ENCODE measurements at places on chromosomes 12 and 14.

DNA sequence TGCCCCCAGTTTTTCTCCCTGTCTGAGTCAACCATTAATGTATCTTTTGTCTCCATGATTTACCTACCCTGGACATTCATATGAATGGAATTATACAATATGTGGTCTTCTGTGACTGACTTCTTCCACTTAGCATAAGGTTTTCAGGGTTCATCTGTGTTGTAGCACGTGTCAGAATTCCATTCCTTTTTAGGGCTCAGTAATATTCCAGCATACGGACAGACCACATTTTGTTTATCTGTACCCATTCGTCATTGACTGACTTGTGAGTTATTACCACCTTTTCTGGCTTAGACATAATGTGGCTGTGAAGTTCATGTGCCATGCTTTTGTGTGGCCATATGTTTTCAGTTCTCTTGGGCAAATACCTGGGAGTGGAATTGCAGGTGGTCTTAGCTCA is 37.9 kb downstream of the TSPAN9 start:
- DNase-seq, result no peak

DNA sequence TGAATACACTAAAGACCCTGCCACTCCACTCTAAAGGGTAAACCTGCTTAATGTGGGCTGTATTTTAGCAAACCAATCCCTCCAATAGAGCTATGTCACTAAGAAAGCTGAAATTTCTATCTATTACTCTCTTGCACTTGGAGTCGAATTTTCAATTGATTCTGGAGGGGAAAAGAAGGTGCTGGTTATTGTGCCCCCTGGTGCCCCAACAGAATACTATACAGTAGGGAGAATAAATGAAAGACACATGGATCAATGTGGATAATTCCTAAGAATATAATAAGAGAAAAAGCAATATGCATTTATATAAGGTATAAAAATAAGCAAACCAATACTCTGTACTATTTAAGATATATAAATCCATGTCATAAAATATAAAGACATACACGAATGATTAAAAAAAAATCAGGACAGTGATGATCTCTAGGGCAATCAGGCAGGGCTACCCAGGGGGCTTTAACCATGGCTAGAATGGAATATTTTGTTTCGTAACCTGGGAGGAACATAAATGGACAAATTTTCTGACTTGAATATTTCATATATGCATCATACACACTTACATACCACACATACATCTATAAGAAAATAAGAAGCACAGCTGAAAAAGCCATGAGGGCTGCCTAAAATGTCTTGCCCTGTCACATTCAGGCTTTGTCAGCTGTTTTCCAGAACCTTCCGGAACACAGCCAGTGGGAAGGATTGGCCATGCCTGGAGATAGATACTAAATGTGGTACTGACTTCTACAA is 54.4 kb downstream of the EFCAB11 start:
- no peak for DNase-seq

DNA sequence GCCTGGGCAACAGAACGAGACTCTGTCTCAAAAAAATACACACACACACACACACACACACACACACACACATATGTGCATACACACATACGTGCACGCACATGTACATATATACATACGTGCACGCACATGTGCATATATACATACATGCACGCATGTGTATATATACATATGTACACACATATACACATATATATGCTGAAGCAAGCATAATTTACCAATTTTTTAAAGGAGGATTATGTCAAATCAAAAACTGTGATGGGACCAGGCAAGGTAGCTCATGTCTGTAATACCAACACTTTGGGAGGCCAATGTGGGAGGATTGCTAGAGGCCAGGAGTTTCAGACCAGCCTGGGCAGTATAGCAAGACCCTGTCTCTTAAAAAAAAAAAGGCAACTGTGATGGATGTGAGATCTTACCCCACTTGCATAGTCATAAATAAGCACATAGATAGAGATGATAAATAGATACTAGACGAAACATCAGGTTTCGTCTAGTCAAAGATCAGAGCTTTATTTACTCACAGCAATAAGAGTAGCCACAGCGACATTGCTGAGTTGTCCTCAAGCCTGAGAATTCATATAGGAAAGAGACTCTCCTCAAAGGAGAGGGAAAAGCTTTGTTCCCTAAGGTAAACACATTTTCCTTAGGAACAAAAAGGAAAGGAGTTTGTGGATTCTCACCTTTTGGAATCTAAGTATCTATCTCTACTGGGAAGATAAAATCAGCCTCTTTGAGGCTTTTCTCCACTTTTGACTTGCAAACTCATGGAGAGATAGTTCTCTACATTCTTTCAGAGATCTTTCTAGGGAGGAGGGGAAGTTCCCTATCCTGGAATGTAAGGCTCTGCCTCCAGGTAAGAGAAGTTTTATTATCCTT is 74.7 kb upstream of the AMN1 start:
- no peak for DNase-seq

GRCh38 chr14:82342596-82342995 is 808.9 kb upstream of the SEL1L start:
- no peak for DNase-seq

GRCh38 chr14:39016733-39017095 is 86.3 kb downstream of the SEC23A start:
- no peak for DNase-seq

DNA sequence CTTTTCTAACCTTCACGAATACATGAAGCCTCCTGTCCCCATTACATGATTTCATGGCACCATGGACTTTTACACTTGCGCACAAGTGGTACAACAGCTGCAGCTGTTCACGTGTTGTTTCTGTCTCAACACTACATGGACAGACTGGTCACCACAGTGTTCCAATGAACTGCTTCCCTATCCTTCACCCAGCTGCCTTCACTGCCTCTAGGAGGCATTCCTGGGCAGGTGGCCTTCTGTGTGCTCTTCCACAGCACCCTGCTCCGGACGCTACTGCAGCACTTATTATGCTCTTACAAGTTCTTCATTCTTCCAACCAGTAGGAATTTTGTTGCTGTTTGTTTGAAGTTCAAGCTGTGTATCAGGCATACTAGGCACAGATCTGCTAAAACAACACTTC is 1.5 kb downstream of the MTERF2 start:
- no peak for DNase-seq

DNA sequence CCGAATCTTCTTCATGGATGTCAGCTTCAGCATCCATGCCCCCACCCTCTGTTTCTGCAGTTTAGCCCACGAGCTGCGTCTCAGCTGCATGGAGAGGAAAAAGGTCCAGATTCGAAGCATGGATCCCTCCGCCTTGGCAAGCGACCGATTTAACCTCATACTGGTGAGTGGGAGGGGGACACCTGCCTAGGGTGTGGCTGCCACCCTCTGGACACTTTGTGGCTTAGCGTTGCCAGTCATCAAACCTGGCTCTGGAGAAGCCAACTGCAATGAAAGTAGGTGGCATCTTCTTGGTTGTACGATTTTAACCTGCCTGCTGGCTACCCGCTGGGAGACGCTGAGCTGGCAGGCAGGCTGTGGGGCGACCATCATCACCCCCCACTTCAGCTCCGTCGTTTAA is 16.7 kb downstream of the DCAF4 start:
- DNase-seq, result no peak

DNA sequence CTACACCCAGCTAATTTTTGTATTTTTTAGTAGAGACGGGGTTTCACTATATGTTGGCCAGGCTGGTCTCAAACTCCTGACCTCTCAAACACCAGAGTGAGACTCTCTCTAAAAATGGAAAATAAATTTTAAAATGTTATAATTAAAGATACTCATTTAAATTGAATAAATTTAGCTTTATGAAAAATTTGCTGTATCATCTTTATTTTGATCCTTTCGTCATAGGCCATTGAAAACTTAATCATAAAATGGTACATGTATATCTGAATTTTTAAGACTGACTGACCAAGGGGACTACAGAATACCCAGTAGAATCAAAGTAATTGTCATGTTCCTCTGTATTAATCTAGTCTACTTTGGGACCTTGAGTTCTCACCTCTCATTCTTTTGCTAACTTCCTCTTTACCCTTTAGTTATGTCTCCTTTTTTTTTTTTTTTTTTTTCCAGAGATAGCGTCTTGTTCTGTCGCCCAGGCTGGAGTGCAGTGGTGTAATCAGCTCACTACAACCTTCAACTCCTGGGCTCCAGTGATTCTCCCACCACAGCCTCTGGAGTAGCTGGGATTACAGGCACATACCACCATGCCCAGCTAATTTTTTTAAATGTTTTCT is 9.5 kb downstream of the RAB5B start:
- no peak for DNase-seq

GRCh38 chr12:42129595-42130204 is 15.0 kb downstream of the GXYLT1 start:
- DNase-seq, result no peak
